Omental fat pad (tissue), 4 donors: ENCODE measurements at places on chromosomes 3 and 15. TPM values are rescaled to one million over a fixed set of nuclear protein-coding genes. Genes with fewer than 3 reads are reported as not detected.
A peak's percentile ranks its signal among the peaks of the same experiment; 100 is the strongest.

DNA sequence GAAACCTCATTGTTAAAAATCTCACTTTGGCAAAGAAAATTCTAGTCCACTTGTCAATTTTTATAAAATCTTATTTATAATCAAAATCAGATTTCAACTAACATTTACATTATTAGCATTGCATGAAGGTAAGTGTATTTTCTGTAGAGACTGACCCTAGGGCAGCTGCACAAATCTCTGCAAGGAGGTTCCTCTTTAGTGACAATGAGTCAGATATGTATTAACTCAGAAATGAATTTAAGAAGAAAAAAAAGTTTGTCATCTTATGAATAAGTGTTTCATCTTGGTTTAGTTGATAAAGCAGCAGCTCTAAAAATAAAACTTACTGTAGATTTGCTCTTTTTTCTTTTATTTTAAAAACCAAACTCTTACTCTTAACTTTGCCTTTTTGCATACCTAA is 9.0 kb upstream of the GNB4 start:
- no peak for DNase-seq

- DNase-seq, result no peak
Observed at GRCh38 chr3:72754582-72754981, 93.7 kb downstream of the SHQ1 start.

DNA sequence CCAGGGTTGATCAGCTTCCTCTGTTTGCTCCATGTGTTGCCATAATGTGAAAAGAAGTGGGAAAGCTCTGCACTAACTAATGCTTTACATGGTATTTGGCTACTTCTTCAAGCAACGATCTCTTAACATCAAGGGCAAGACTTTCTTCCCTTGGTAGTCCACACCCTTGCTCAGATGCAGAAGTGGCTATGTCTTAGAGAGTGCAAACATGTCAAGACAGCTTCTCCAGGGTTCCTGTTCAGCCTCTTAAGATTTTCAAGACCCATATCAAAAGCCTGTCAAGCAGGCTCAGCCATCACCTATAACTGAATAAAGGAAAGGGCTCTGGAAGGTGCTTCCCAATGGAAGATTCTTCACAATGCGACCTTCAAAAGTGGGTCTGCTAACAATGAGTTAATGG is 64.8 kb upstream of the CSTA start:
- no peak for DNase-seq

- DNase-seq, result no peak
Observed at GRCh38 chr15:89103481-89104171, 15.4 kb downstream of the ABHD2 start.

DNA sequence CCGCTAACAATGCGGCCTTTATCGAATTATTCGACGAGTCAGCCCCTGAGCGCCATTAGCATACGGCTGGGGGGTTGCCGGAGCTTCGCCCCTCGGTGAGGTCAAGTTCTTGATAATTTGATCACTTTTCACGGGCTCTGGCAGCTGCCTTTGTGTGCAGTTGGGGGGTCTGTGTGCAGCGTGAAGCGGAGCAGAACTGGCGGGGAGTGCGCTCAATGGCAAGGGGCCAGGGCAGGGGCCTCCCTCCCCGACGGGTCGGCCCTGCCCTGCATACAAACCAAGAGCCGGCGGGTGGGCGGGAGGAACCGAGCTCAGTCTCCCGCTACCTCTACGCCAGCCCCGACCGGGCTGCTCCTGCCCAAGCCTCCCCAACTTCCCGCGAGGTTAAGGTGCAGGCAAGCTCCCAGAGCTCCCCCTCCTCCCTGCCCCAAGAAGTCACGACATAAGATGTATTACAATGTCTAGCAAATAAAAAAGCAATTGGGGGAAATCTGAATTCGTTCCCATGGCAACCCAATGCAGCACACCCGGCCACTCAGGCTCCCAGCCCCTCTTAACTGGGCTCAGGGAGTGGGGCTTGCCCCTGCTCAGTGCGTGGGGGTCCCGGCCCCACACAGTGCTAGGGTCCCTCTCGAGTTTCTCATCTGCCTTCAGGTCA is 34.1 kb upstream of the POLG start:
- DNase-seq, result no peak

The ASB14 gene
- not detected for total RNA-seq

DNA sequence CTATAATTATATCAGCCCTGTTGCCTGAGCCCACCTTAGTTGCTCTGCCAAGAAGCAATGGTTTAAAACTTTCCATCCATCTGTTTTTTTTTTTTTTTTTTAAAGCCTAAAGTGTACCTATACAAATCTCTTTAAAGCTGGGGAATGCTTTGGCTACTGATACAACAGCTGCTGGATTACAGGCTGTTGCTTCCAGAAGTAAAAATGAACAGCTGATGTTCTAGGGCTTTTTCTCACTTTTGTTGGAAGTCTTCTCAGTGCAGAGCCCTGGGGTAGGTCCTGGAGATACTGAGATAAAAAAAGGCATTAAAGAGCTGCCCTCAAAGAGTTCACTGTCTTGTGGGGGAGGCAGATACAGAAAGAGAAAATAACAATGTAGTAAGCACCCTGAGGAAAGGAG is 218.1 kb downstream of the NLGN1 start:
- DNase-seq, result no peak

DNA sequence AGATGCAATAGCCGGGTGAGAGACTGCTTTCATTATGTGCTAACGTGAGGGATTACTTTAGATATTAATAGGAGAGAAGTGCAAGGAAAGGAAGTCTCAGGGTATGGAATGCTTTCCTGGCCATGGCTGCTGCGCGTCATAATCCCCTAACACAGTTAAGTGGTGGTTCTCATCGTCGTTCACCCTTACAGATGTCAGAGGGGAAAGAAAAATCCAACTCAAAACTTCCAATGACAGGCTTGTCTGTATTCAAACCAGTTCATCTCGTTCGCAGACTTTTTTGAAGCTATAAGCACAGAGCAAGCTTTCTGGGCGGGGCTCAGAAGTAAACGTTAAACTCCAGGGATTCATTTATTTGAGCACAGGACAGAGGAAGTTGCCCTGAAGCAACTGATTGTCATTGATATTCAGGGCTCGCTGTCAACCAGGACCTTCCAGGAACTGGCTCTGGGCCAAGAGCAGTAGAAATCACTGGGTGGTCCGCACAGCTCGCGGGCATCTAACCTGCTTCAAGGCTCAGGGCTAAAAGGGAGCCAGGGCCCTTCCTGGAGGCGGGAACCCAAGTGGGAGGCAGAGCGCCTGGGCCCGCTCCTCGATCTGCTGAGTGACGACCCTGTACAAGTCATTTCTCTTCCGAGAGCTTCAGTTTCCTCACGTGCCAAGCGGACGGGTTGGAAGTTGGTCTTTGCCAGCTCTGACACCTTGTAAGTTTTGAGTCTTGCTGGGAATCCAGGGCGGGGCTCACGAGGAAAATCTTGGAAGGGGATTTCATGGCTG is 1.1 kb upstream of the LPP start:
- peak; percentile 43 for DNase-seq
